CD8-positive, alpha-beta memory T cell (primary cell): ENCODE measurements at places on chromosomes 7 and 10. TPM values are rescaled to one million over a fixed set of nuclear protein-coding genes. Genes with fewer than 3 reads are reported as not detected.

The GALNT17 gene
- total RNA-seq: not detected

The CCDC126 gene
- 5.9 TPM for total RNA-seq

The AMZ1 gene
- total RNA-seq: not detected

The FKBP9 gene
- 0.29 TPM for total RNA-seq

The MBL2 gene
- not detected for total RNA-seq

The A1CF gene
- not detected for total RNA-seq

The C10orf105 gene
- 0.04 TPM for total RNA-seq

The STK32C gene
- 14.9 TPM for total RNA-seq

The UCMA gene
- total RNA-seq: not detected

The GIMAP1 gene
- 9.8 TPM for total RNA-seq

GRCh38 chr7:81211204-81211933, 292.5 kb upstream of the SEMA3C start:
- no peak for DNase-seq
- no peak overlapping the region for H3K4me3 ChIP-seq
- no peaks in the 10 kb centered on the region for H3K4me1 ChIP-seq

DNA sequence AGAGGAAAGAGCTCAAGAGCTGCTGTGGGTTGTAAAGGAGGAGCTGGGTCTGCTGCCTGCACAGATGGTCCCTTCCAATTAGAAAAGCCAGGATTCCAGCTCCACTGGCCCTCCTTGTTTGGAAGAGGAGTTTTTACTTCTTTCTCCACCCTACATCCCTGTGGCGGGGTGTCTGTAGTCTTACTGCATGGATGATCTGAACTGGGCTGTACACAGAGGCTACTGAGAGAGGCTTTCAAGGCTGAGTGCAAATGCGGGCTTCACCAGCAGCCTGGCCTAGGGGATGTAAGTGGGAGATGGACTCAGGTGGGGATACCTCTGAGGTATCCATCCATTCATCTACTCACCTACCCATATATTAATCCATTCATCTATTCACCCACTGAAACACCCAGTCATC, 7.1 kb upstream of the CXCL12 start:
- H3K27me3 ChIP-seq: peaks cover 3% of the 10 kb centered on the region
- H3K27ac ChIP-seq: no peak overlapping the region
- no peaks in the 10 kb centered on the region for H3K36me3 ChIP-seq
- H3K4me3 ChIP-seq: no peak overlapping the region
- no peak for DNase-seq
- no peaks in the 10 kb centered on the region for H3K4me1 ChIP-seq

GRCh38 chr7:37510043-37510634, 61.5 kb upstream of the ELMO1 start:
- no peaks in the 10 kb centered on the region for H3K36me3 ChIP-seq
- no peaks in the 10 kb centered on the region for H3K4me1 ChIP-seq
- DNase-seq: peak; percentile 6
- no peak overlapping the region for H3K4me3 ChIP-seq
- H3K27ac ChIP-seq: no peak overlapping the region

DNA sequence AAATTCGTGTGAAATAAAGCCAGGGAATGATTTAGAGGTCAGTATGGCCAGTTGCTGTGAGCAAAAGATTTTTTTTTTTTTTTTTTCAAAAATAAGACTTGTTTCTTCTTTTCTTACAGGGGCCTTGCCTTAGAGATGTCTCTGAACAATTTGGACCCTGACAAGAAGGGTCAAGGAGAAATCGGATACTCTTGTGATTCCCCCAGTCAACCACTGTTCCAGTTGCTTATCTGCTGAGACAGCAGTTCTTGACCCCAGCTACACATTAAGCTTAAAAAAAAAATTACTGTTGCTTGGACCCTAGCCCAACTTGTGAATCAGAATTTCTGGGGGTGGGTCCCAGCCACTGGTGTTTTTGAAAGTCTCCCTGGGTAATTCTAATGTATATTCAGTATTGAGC, 12.0 kb upstream of the FMC1 start:
- H3K4me1 ChIP-seq: no peaks in the 10 kb centered on the region
- H3K36me3 ChIP-seq: no peaks in the 10 kb centered on the region
- no peak for DNase-seq
- H3K27ac ChIP-seq: no peak overlapping the region

GRCh38 chr10:129660569-129660968, 193.5 kb downstream of the MGMT start:
- H3K27ac ChIP-seq: no peak overlapping the region
- no peaks in the 10 kb centered on the region for H3K27me3 ChIP-seq
- no peaks in the 10 kb centered on the region for H3K36me3 ChIP-seq
- no peak for DNase-seq
- no peak overlapping the region for H3K4me3 ChIP-seq

DNA sequence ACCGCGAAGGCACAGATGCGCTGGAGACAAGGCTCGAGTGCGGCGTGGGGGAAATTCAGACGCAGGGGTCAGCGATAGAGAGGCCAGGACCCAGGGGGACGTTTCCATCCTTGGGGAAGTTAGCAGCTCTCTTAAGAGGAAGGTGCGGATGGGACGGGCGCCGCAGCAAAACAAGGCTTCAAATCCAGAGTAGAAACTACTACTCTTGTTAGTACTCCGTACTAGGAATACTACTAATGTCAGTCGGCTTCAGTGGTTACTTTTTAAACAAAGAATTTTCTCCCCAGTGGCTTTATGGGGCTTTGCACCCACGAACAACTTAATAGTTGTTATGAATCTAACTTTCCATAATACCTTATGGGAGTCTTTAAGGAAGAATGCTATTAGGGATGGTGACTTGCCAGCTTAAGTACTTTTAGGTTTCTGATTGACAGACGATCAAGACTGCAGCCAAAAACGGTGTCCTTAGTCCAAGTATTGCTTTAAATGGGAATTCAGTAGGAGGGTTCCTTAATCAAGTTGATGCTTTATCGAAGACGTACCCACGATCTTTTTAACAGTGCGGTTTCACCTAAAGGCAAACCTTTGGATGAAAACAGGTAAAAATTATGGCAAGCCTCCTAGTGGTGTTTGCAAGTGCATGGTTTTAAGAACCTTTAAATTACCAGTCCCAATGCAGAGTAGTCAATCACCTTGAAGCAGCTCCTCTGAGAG, 812 bp upstream of the IDE start:
- DNase-seq: no peak
- peaks cover 9% of the 10 kb centered on the region for H3K4me1 ChIP-seq
- peak overlapping the region; percentile 90 for H3K27ac ChIP-seq
- H3K36me3 ChIP-seq: no peaks in the 10 kb centered on the region
- peak overlapping the region; percentile 96 for H3K4me3 ChIP-seq

- peaks cover 8% of the 10 kb centered on the region for H3K4me1 ChIP-seq
- H3K27ac ChIP-seq: no peak overlapping the region
- no peaks in the 10 kb centered on the region for H3K36me3 ChIP-seq
These were observed 15.3 kb upstream of the RSU1 start for GRCh38 chr10:16832351-16833080.

DNA sequence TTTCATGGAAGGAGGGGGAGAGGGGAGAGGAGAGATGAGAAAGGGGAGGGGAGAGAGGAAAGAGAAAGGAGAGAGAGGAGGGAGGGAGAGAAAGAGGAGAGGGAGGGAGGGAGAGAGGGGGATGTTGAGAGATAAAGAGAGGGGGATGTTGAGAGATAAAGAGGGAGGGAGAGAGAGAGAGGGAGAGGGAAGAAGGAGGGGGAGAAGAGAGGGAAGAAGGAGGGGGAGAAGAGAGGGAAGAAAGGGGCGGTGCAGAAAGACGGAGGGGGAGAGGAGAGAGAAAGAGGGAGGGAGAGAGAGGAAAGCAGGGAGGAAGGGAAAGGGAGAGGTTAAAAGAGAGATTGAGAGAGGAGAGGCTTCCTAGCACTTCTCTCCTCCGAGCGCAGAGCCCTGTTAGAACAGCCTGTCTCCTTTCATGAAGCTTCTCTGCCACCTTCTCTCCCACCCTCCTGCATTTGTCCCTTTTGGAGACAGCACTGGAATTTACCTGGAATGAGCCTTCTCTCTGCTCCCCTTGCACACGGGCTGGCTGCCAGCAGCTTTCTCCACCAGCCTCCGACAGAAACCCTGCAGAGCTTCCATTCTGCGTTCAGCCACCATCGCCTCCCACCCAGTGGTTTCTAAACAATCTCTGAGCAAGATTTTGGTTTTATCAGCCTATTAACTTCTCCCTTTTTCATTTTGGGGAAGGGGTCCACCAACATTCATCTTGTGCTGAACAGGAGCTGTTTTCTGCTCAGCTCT, 74.0 kb upstream of the CARD11 start:
- H3K27me3 ChIP-seq: no peaks in the 10 kb centered on the region
- DNase-seq: peak; percentile 17
- peak overlapping the region; percentile 49 for H3K4me3 ChIP-seq
- no peaks in the 10 kb centered on the region for H3K36me3 ChIP-seq
- H3K4me1 ChIP-seq: peaks cover 59% of the 10 kb centered on the region

- no peaks in the 10 kb centered on the region for H3K27me3 ChIP-seq
- DNase-seq: no peak
- no peak overlapping the region for H3K4me3 ChIP-seq
- no peak overlapping the region for H3K27ac ChIP-seq
These were observed 3.8 kb downstream of the REEP3 start for GRCh38 chr10:63525021-63525420.

DNA sequence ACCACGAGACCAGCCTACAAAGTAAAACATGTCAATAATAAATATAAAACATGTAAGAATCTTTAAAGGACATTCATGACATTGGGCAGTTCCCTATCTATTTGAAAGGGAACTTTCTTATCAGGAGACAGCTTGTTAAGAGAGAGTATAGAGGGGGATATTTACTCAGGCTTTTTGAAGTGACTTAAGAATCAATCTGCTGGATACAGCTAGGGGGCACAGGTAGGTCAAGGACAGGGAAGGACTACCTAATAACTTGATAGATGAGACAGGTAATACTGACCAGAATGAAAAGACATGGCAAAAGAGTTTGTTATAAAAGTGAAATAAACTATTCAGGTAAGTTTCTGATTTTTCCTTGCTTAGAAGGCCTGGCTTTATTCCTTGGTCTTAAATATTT, 21.8 kb upstream of the LRRD1 start:
- DNase-seq: no peak
- H3K27me3 ChIP-seq: no peaks in the 10 kb centered on the region
- no peaks in the 10 kb centered on the region for H3K4me1 ChIP-seq
- no peak overlapping the region for H3K4me3 ChIP-seq
- no peak overlapping the region for H3K27ac ChIP-seq

GRCh38 chr7:31307972-31308371, 32.6 kb downstream of the NEUROD6 start:
- H3K4me1 ChIP-seq: no peaks in the 10 kb centered on the region
- no peak overlapping the region for H3K27ac ChIP-seq
- DNase-seq: no peak
- H3K4me3 ChIP-seq: no peak overlapping the region

DNA sequence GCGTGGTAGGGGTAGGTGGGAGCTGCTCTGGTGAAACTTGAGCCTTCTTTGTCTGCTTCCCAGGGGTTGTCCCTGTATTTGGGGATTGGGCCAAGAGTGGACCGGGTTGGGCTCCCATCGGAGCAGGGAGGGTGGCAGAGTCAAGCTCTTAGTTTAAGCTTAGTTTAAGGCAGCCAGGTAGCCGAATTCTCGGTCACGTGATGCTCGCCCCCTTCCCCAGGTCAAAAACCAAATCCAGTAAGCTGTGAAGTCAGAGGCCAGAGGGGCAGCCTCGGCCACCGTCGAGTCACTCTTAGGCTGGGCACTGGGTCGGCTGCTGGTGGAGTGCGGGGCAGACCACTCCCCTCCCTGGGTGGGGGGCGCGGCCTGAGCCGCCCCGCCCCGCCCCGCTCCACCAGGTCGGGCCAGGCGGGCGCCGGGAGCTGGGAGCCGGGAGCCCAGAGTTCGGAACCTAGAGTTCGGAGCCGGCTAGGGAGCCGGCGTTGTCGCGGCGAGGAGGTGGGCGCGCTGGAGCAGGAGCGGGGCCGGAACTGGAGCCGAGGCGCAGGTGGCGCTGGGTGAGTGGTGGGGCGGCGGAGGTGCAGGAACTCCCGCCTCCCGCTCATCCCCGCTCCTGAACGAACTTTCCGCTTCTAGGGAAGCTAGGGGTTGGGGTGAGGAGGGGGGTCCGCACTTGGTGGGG, 2.8 kb upstream of the LZTS2 start:
- H3K27ac ChIP-seq: peak overlapping the region; percentile 78
- peaks cover 24% of the 10 kb centered on the region for H3K4me1 ChIP-seq
- no peaks in the 10 kb centered on the region for H3K27me3 ChIP-seq
- no peaks in the 10 kb centered on the region for H3K36me3 ChIP-seq

- H3K4me3 ChIP-seq: no peak overlapping the region
- H3K27ac ChIP-seq: no peak overlapping the region
- H3K36me3 ChIP-seq: no peaks in the 10 kb centered on the region
- no peaks in the 10 kb centered on the region for H3K27me3 ChIP-seq
- DNase-seq: no peak
These were observed 134.1 kb downstream of the GFRA1 start for GRCh38 chr10:116138897-116139296.

DNA sequence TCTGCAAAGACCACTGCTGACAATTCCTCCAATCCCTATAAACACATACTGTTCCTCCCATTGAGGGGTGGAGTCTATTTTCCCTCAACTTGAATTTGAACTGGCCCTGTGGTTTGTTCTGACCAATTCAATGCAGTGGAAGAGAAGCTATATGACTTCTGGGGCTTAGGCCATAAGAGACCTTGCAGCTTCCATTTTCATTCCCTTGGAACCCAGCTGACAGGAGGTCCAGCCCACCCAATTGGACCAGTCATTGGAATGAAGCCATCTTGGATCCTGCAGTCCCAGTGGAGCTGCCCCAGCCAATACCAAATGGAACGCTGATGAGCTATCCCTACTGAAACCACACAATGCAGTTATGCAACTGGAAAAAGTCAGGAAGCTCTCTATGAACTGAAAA, 8.9 kb upstream of the TMED4 start:
- peaks cover 6% of the 10 kb centered on the region for H3K4me1 ChIP-seq
- no peak for DNase-seq
- H3K27me3 ChIP-seq: no peaks in the 10 kb centered on the region
- no peak overlapping the region for H3K4me3 ChIP-seq
- H3K27ac ChIP-seq: no peak overlapping the region
- H3K36me3 ChIP-seq: no peaks in the 10 kb centered on the region

DNA sequence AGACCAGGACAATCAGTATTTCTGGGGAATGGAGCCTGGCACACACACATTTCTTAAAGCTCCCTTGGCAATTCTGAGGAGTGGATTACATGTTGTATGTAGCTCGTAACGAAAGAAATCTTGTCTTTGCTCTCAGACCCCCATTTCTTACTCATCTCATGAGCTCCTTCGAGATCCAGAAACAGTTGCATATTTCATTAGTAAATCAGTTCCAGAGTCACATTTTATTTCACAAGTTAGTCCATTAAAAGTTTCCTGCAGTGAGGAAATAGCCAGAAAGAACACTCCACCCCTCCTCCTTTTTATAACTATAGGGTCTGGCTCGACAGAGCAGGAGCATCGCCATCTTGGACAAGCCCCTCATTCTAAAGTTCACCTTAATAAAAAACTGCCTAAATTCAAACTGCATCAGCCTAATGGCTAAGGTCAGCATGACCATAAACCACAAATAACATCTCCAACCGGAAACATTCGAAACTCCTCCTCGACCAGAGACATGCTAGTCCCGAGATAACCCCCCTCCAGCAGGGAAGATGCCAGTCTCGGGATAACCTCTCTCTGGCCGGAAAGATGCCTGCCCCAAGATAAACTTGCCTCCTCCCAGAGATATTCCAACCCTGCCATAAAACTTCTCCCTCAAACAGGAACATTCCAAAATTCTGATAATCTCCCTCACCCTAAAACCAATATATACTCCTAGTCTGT, 7.4 kb downstream of the EGFR start:
- no peaks in the 10 kb centered on the region for H3K27me3 ChIP-seq
- H3K27ac ChIP-seq: no peak overlapping the region
- no peaks in the 10 kb centered on the region for H3K4me1 ChIP-seq
- H3K36me3 ChIP-seq: no peaks in the 10 kb centered on the region

- no peak for DNase-seq
- no peak overlapping the region for H3K4me3 ChIP-seq
- H3K36me3 ChIP-seq: no peaks in the 10 kb centered on the region
- peaks cover 22% of the 10 kb centered on the region for H3K4me1 ChIP-seq
These were observed 3.5 kb downstream of the MNX1 start for GRCh38 chr7:157006829-157007469.
